Activated CD4-positive, alpha-beta T cell treated with anti-CD3 and anti-CD28 coated beads, Interleukin-2, amount 50 U/mL, for 1 hour (primary cell): ENCODE measurements at places on chromosomes 12 and 14.

DNA sequence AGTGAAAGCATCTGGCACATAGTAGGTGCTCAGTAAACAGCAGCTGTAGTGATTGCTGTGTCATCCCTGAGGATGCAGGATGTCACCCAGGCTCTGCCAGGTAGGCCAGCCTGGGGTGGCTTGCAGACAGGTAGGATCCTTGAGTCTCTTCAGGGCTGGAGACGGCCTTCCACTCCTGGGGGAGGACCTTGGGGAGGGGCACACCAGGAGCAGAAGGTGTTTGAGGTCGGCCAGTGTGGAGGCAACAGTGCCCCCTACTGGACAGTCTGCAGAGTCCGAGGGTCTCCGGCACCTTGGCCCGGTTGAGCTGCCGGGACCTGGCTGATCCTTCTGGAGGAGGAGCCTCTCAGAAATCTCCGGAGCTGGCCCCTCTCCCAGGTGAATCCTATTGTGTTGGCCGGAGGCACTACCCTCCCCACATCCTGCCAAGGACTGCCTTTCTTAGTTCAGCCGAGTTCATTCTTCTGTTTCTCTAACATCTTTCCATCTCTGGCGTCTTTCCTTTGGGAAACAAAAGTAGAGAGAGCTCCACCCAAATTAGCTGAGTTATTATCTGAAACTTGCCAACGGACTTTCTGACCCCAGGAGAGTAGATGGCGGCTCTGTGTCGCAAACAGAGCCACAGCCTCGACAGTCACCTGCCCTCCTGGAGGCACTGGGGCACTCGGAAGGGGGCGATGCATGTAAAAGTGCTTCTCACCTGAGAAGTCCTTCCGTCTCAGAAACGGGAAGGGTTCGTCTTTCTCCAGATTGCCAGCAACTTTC is 41.8 kb upstream of the CLMN start:
- peak; percentile 9 for DNase-seq

GRCh38 chr12:54311051-54311450 is 10.2 kb upstream of the NFE2 start:
- no peak for DNase-seq

DNA sequence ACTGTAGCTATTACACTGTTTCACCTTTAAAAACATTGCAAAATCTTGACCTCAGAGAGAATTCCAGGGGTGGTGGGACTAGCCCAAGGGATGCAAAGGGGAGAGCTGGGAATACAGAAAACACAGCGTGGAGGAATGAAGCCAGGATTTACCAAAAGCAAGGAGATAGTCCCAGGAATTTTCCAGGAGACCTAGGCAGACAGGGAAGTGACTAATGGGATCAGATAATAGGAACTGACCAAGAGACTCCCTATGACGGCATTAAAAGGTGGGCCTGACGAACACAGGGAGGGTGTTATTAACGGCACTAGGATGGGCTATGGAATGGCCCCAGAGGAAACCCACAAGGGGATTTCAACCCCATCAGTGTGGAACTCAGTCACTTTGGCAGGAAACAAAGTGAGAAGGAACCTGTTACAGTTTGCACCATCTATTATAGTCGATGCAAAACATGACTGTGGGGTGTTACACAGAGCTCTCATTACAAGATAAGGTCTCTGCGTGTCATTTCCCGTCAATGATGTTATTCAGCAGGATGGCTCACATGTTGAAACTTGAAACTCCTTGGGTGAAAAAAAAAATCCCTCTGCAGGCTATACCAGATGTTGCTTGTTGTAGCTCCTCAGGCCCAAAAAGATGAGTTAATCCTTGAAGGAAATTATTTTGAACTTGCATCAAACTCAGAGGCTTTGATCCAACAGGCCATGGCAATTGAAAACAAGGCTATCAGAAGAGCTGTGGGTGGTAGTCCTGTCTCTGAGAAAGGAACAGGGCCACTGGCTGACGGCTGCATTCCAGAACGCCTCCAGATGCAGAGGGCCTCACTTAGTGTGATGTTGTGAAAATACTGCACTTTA is 58.7 kb downstream of the DRAM1 start:
- DNase-seq, result no peak

- DNase-seq, result no peak
Measured at GRCh38 chr12:24948757-24949722, at the start of gene BCAT1. BCAT1 (minus strand) TSS chr12:24949101; CDS start chr12:24948932, 169 bp downstream.

DNA sequence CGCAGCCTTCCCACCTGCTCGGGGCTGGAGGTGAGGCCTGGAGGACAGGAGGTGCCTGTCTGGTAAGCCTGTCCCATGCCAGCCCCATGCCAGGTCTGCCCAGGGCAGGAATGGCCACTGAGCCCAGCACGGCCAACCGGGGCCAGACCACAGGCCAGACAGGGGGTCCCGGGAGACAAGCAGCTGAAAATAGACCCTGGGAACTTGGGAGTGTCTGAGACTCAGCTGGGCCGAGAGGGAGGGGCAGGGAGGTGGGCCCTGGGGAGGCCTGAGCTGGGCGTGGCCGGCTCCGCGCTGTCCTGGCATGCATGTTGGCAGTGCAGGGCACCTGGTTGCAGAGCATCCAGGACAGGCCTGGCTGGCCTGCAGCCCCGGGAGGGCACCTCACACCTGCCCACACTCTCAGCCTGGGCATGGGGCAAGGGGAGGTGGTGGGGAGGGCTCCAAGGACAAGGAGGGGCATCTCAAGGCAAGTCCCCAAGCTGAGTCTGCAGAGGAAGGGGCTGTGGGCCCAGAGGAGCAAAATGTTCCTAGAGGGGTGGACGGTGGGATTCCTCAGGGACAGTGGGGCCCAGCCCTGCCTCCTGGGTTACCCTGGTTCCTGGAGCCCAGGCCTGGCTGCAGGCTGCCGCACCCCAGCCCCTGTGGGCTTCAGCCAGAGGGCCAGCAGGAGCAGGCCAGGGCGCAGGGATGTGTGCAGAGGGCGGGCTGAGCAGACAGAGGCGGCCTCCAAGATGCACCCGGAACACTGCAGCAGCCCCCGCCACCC is 3.2 kb upstream of the CRIP1 start:
- DNase-seq, result no peak

- no peak for DNase-seq
Measured at GRCh38 chr12:116459011-116459875, 99.9 kb upstream of the MAP1LC3B2 start.

GRCh38 chr14:96151242-96151641 is 53.4 kb upstream of the BDKRB2 start:
- DNase-seq, result no peak

DNA sequence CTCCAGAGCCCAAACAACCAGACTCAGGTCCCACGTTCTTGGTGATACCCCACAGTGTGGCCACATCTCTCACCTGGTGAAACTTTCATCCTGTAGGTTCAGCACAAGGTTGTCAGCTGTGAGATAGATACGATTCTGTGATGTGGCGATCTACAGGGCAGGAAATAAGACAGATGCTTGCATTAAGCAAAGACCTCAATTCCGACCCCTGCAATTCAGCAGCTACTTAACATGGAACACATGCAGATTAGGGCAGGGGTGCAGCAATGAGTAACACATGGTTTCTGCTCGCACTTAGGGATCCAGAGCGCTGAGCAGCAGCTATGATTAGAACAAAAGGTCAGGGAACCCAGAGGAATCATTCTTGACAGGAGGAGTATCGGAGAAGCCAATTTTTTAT is 4.1 kb downstream of the PHB2 start:
- DNase-seq, result no peak

DNA sequence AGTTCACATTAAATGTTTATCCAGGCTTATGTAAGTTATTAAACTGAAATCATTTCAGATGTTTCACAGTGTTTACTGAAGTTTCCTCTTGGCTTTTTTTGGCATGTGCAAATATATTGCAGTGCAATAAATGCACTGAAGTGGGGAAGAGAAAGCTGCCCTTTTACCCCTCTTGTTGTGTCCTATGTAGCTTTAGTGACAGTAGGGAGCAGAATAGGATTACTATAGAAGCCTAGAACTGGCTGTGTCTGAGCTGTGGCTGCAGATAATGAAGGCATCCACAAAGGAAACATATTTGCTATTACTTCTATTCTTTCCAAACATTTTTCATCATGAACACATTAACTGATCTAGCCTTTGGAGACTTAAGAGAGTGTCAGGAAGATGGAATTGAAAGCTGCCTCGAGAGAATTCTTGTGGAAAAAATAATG is 24.1 kb upstream of the CNTN1 start:
- DNase-seq, result no peak

GRCh38 chr12:76422154-76422542 is 73.9 kb upstream of the BBS10 start:
- DNase-seq, result no peak

DNA sequence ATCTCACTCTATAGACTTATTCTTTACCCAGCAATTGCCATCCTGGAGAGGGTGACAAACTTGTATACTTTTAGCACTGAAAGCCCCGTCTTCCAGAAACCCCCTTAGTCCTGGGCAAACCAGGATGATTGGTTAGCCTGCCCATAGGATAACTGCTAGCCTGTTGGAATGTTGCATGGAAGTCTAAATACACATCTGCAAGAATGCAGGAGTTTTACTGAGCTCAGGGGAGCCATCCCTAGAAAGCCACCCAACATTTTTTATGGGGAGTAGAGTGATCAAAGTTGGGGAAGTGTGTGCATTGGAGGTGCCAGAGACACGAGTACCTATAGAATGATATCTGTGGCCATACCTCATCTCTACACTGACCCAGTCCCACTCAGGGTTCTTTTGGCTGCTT is 155.7 kb downstream of the NRXN3 start:
- DNase-seq, result no peak

DNA sequence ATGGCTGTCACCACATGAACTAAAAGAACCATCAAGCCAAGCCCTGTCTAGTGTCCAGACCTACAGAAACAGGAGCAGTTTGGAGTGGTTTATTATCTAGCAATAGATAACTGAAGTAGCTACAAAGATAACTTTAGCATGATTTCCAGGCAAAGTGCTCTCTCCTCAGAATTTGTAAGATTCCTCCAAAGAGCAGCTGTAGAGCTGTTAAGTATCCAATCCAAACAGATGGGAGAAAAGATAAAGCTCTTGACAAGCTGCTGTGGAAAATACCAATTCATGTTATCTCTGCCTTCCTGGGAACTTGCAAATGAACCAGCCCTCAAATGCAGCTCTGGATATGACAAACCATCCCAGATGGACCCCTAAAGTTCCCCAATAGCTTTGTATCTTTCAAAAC is 78.9 kb upstream of the RESF1 start:
- no peak for DNase-seq

DNA sequence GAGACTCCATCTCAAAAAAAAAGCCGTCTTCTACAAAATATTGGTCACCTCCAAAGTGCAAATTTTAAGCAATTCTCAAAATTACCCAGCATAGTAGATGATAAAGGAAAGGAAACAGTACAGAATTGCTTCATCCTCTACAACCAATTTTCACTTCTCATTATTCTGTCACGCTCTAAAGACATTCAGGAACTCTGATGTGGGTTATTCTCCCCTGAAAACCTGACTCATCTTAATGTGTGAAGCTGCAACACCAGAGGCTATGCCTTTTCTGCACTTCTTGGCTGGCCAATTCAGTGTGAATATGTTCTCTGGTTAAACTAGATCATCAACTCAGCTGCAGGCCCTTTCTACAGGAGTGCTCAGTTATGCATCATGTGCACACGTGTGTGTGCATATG is 11.0 kb downstream of the PTGER2 start:
- no peak for DNase-seq
